ENCODE measurements at places on chromosomes 11 and 22.

GRCh38 chr22:18058371-18059093 is 19.3 kb upstream of the PEX26 start:
- DNase-seq, result no peak

- DNase-seq, result no peak
Measured at GRCh38 chr11:130583801-130584211, 135.4 kb downstream of the ADAMTS15 start.

- DNase-seq, result no peak
Measured at GRCh38 chr22:49266561-49267519, 560.8 kb downstream of the BRD1 start.

GRCh38 chr11:47686151-47686550 is 29.0 kb downstream of the AGBL2 start:
- no peak for DNase-seq

DNA sequence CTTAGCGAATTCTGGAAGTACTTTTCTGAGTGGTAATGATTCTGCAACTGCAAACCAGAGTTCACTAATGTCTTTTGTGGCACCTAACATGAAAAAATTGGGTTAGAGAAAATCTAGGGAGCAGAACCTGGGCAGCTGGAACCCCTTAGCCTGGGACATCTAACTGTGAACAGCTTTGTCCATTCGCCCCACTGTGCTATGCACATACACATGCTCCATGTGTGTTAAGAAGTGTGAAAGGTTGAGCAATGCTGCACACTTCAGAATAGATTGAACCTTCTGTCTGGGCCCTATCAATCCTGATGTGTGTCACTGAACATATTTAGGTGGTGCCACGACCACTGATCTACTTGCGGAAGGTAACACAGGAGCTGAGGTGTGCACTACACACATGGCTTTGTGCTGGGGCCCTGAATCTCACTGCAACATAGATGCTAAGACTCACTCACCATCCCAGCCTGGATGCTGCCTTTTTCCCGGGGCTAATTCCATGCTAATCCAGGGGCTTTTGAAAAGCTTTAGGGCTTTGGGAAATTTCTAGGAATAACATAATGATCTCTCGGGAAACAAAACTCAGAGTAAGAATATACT is 976.2 kb downstream of the NTM start:
- no peak for DNase-seq

DNA sequence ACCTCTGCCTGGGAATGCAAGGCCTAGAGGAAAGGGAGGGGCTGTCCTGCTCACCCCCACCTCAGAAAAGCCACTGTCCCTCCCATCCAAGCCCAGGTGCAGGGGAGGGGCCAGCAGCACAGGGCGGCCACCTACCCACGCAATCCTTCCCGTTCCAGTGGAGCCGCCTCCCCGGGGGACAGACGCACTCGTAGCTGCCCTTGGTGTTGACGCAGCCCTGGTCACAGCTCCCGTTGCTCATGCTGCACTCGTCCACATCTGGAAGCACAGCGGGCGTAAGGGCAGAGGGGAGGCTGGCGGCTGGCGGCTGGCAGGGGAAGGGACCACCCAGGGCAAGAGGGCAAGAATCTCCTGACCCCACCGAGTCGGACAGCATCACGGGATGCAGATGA is 40.3 kb upstream of the TTLL12 start:
- DNase-seq, result no peak

DNA sequence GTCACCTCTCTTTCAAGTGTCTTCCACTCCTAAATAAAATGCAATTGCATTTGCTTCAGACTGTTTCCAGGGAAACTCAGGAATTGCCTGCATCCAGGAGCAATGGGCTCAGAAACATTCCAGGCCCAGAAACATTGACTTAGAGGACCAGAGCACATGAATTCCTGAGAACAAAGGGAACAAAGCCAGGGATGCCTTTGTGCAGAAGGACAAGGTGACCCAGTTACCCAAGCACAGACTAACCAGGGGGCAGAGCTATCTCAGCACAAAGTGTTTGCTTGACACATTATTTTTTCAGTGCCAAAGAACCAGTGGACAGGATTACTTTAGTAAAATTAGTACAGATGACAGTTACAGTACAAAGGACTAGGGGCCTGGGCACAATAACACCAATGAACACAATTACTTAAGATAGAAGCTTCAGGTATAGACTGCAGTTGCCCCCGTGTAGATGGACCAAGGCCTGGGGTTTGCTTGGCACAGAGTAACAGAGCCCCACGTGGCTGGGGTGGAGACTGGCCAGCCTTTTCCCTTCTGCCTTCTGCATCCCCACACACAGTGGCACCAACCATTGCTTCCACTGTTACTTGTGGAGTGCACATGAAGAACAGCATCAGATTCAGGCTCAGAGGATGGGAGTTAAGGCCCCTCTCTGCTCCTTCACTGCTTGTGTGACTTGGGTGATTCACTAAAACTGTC is 500.8 kb downstream of the INSC start:
- DNase-seq, result no peak

- DNase-seq, result no peak
Measured at GRCh38 chr11:118233377-118233776, 8.6 kb upstream of the JAML start.

DNA sequence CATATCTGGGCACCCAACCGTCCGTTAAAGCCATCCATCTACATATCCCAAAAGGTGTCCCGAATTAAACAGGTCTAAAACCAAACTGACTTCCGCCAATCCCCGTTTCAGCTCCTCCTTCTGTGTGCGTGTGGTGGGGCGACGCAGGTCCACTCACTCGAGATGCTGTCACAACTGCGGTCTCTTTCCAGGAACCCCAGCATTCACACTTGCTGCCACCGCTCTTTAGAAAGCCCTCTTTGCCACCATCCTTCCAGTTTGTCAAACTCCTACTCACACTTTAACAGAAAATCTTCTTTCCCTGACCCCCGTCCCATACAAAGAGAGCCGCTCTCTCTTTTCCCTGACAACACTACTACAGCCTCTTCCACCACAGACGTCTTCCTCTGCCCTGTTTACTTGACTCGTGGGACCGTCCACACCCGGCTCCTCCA is 467 bp downstream of the ESS2 start:
- DNase-seq, result no peak

GRCh38 chr22:19762568-19763457 is 2.2 kb downstream of the TBX1 start:
- no peak for DNase-seq

Measured in LHCN-M2 (cell line).